ENCODE measurements at places on chromosomes 5 and 9.

GRCh38 chr5:124239572-124239971 lies 506.9 kb downstream of the ZNF608 start:
- no peak for DNase-seq

DNA sequence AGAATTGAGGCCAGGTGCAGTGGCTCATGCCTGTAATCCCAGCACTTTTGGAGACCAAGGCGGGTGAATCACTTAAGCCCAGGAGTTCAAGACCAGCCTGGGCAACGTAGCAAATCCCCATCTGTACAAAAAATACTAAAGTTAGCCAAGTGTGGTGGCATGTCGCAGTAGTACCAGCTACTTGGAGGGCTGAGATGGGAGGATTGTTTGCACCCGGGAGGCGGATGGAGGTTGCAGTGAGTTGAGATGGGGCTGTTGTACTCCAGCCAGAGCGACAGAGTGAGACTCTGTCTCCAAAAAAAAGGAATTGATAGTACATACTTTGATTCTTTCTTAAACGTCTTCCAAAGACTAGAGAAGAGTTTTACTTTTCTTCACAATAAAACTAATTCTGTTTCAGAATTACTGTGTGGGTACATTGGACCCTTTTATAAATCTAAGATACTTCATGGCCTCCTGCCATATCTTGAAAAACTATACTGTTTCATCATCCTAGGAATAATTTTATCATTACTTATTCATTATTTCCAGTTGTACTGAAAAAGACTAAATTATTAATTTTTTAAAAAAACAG lies 132.0 kb upstream of the GRHPR start:
- DNase-seq: no peak

GRCh38 chr5:13179407-13180087 lies 764.9 kb downstream of the DNAH5 start:
- no peak for DNase-seq

DNA sequence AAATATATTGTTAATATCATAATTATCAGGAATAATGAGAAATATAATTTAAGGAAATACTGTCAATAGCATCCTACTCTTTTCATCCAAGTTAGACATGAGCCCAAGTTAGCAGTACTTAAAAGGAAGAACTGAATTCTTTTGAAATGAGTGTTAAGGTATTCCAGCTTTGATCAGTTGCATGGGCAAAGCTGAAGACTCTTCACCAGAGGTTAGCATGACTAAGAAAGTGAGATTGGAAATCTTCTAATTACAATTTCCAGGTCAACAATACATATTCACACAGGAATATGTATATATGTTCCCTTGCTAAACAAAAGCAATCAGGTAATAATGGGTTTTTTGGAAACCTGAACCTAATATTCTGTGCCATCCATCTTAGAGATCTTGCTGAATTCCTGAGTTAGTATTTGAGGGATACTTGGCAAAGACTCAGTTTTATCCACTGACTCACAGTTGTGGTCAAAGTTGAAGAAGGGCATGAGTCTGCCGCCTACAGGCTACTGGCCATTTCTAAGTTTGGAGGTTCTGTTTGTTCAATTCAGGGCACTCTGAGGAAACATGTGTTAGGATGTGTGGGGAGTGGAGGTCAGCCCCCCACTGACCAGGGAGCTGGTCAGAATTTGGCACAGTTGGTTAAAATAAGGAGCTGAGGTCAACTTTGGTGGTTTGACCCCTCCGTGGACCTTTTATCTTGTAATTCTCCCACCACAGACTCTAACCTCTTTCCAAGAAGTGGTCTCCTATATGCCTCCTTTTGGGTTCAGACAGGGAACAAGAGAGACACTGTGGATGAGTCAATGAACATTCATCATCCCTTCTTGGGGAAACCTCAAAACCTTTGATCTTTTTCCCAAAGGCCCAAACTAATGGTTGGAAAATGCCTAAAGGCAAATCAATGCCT lies 118.3 kb downstream of the PIK3R1 start:
- DNase-seq: no peak

DNA sequence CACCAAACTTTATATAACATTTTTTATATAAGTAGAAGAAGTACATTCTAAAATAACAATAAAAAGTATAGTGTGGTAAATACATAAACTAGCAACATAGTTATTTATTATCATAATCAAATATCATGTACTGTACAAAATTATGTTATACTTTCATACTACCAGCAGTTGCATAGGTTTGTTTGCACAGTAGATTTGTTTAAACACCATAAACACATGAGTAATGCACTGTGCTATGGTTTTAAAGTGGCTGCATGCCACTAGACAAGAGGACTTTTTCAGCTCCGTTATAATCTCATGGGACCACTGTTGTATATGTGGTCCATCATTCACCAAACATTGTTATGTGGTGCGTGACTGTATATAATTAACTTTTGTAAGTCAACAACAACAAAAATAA lies 137.6 kb downstream of the DRD1 start:
- DNase-seq: no peak

- no peak for DNase-seq
Observed at GRCh38 chr5:32709750-32710549, 1.2 kb upstream of the NPR3 start.

GRCh38 chr5:153629027-153629895 lies 138.8 kb downstream of the GRIA1 start:
- no peak for DNase-seq

DNA sequence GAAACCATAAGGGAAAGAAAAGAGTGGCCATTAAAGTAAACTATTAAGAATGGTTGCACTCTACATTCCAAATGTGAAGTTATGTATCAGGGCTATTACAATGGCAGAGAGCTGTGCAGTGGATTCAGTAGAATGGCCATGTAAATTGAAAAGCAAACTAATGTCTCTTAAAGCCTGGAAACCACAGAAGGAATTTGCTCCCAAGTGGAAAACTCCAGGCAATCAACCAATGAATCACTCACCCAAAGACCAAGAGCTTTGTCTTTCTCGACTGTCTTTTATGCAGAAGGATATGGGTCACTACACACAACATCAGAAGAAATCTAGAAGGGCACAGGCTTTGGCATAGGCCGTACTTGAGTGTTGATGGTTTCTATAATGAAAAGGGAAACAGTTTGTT lies 114.9 kb downstream of the TLE1 start:
- no peak for DNase-seq

- no peak for DNase-seq
Observed at GRCh38 chr5:30099634-30100033, 1093.9 kb upstream of the CDH6 start.

- DNase-seq: no peak
Observed at GRCh38 chr5:59254055-59254687, 639.4 kb downstream of the PDE4D start.

- DNase-seq: no peak
Observed at GRCh38 chr5:28499766-28500290, 1461.4 kb upstream of the CDH9 start.

- no peak for DNase-seq
Observed at GRCh38 chr9:13809401-13809800, 504.5 kb downstream of the NFIB start.

DNA sequence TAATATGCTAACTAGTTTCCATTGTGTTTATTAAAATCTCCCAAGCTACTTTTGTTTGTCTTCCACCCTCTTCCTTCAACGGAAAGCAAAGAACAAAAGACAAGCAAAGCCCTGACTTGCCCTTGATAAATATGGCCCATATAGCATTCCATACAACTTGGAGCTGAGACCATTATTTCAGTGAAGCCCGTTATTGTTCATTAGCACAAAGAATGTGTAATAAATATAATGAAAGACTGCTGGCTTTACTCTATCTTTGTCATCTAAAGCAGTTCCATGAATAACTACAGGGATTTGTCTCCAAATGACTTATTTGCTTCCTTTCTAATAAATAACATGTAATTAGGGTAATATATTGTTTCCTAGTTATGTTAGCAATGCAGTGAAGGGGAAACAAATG lies 270.7 kb upstream of the TLE4 start:
- DNase-seq: no peak

DNA sequence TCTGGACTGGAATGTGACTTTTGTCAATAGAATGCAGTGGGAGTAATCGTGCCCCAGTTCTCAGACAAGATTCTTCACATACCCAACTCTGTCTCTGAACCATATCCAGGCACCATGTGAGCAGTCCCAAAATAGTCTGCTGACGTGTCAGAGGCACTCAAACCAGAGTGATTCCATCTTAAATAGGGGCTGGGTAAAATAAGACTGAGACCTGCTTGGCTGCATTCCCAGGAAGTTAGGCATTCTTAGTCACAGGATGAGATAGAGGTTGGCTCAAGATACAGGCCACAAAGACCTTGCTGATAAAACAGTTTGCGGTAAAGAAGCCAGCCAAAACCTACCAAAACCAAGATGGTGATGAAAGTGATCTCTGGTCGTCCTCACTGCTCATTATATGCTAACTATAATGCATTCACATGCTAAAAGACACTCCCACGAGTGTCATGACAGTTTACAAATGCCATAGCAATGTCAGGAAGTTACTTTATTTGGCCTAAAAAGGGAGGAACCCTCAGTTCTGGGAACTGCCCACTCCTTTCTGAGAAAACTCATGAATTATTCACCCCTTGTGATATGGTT lies 16.9 kb upstream of the PLCXD3 start:
- no peak for DNase-seq

DNA sequence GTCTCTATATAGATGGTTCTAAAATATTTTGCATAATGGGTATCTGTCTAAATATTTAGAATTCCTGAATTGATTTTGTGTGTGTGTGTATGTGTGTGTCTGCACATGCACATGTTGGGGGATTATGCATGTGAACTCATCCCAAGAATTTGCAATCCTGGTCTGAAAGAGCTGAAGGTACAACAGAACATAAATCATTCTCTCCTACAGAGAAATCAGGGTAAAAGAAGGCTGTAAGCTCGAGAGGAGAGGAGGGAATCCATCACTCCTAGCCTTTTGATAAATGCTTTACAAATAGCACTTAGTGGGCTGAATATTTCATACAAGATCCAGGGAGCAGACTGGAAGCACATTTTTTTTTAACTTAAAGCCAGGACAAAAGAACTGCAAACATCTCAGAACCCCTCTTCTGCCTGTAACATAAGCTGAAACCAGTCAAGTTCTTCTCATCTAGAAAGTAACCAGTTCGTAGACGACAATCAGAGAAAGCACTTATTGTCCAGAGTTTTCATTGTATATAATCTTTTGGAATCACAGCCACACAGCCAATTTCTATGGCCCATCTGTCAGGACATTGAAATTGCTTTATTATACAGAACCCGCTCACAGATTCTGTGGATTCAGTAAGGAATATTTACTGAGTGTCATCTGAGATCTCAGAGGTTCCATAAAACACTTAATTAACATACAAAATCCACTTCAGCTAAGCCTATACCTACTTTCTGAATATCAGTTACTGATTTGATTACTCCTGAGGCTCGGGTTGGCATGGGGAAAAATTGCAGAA lies 541.4 kb upstream of the ZNF462 start:
- no peak for DNase-seq

- DNase-seq: no peak
Observed at GRCh38 chr5:155150012-155150411, 136.5 kb downstream of the KIF4B start.

GRCh38 chr5:76401801-76402250 lies 1.3 kb upstream of the IQGAP2 start:
- DNase-seq: no peak

DNA sequence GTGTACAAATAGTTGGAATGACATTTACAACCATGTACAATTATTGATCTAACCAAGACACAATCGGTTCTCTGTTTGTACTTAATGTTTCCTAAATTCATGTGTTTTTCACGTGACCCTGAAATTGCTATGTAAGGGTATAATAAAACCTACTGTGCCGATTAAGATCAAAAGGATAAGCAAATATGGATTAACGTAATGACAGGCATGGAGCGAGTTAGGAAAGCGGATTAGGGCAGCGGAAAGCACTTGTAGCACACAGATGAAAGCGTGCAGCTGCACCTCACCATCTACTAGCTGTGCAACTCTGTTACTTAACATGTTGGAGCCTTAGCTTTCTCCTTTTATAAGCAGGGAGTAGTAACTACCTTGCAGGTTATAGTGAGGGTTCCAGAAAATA lies 38.3 kb upstream of the ZFYVE16 start:
- DNase-seq: no peak

DNA sequence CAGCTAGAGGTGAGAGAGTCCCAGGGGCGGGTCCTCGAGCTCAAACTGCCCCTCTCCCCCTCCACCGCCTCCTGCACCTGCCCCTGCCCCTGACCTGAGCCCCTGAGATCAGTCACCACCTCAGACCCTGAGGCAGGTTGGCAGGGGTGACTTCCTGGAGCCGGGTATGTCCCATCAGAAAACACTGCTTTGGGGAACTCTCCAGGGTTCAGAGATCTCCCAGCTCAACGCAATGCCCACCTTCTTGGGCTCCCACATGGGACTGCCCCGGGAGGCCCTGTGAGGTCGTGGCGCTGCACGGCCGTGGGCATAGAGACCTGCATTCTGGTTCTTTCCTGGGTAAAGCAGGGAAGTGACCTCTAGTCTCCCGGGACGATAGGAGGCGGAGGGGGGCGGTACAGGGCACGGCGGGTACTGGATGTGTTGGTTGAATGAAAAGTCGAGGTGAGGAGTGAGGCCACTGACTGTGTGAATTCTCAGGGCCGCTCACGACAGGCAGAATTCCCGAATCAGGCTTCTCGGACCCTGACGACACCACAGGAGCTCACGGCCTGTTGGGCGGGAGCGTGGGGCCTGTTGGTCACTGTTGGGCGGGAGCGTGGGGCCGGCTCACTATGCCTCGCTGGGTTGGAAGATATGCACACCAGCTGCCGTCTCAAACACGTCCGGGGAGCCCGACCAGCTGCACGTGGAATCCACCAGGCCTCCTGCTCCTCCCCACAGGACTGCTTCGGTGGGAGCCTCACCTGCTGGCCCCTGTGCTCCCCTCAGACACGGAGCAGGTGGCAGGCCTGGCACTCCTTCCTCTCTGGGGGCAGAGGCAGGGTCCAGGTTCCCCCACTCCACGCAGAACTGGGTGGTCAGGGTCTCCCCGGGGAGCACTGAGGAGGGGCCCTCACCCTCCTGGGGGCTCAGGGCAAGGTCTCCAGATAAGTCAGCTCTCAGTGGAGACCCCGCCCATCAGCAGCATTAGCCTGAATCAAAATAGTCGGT lies 178.0 kb upstream of the PPP1R26 start:
- DNase-seq: no peak

DNA sequence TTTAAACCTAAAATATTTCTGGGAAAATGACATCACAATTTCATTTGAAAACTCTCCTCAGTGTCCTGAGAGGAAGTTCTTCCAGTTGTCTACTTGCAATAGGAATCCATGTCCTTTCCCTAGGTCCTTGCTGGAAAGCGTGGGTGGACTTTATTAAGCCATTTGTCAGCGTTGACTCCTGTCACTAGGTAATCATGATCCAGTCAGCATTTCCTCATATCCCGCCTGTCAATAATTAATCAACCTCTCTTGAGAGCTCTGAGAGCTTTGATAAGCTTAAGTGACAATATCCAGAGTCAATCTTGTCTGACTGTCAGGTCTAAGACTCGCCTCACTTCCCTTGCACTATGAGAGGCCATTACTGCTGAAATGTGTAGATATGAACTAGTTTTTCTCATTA lies 107.2 kb upstream of the SLIT3 start:
- DNase-seq: no peak

Data from T follicular helper cell (primary cell).